NT2/D1 (cell line): ENCODE measurements at places on chromosomes 11 and 22.

DNA sequence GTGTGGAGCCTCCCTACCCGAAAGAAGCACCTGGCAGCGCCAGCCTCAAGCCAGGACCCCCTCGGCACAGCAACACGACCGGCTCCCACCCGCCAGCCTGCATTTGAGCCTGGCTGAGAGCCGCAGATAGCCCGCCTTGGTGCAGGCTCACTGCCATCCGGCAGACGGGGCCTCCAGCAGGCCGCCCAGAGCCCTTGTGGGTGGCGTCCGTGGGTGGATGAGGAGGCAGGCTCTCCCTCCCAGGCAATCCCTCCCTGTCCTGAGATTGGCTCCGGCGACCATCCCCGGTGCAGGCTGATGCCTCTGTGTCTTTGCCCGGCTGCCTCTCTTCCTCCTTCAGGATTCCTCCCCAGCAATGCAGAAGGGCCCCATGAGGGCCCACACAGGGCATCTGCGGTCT lies 1527.9 kb downstream of the BRD1 start:
- DNase-seq, result no peak

- no peak for DNase-seq
Observed at GRCh38 chr22:44368611-44369292, 56.0 kb upstream of the SHISAL1 start.

GRCh38 chr11:10982704-10983510 lies 125.1 kb upstream of the ZBED5 start:
- no peak for DNase-seq

DNA sequence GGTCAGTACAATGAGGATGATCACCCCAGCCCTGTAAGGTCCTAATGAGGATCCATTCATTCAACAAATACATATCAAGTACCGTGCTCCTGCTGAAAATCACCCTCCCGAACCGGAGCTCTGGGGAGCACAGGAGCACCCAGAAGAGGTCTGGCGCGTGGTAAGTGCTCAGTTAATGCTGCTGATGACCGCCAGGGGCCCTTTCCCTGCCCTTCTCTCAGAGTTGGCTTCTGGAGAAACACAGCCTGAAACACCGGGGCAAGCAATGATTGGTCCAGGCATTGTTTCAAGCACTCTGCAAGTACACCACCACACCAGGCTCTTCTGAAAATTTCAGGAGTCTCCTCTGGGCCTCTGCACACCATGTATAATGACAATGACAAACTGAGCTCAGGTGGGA lies 3.8 kb upstream of the CCDC86 start:
- no peak for DNase-seq

DNA sequence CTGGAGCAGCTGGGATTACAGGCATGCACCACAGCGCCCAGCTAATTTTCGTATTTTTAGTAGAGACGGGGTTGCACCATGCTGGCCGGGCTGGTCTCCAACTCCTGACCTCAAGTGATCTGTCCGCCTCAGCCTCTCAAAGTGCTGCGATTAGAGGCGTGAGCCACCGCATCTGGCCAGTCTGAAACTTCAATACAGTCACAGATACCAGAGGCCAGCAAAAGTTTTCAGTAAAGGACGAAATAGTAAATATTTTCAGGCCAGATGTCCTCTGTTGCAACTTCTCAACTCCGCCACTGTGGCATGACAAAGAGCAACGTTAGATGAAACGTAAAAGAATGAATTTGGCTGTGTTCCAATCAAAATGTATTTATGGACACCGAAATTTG lies 403.6 kb downstream of the MN1 start:
- DNase-seq, result no peak

DNA sequence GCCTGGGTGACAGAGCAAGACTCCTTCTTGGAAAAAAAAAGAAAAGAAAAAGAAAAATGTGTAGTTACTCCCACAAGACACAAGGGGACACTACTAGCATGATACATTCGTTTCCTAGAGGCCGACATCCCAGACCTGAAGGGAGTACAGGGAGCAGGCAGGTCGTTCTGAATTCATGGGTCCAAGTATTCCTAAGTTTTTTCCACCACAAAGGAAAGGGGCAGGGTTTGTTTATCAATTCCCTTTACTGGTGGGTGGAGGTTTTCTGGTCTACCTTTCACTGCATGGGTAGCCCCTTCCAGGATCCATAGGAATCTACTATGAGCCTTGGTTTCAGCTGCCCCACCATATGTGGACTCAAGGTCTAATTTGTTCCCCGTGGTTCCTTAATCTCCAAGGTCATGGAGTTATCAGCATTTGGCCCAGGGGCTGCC lies 11.8 kb downstream of the TIGD3 start:
- peak; percentile 70 for DNase-seq

GRCh38 chr11:74321487-74322188 lies 10.2 kb upstream of the P4HA3 start:
- DNase-seq, result peak; percentile 9

DNA sequence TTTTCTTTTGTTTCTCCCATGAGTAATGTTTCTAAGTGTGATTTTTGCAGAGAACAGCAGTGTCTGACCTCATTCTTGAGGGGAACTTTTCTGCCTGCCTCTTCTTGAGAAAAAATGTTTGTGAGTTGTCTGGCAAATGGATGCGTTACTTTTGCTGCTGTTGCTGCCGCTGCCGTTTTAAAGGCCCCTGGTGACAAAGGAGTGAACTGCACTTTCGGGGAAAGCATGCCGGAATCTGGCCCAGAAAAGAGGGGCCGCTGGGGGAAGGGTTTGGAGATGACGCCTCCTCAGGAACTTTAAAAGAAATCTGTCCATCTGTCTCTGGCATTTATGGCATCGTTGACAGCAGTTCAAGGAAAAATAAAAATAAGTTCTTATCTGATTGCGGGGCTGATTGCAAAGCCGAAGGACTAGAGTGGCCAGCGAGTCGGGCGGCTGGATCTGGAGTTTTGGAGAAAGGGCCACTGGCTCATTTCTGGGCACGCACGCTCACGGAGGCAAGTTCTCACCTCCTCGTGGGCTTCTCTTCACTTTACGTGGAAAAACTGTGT lies 16.5 kb downstream of the ZBTB16 start:
- DNase-seq, result peak; percentile 46
